ENCODE measurements at places on chromosomes 1 and 21.

GRCh38 chr1:157652859-157653493, 47.6 kb downstream of the FCRL3 start:
- DNase-seq, result no peak

- no peak for DNase-seq
Measured at GRCh38 chr1:89464008-89464407, 60.6 kb upstream of the LRRC8B start.

DNA sequence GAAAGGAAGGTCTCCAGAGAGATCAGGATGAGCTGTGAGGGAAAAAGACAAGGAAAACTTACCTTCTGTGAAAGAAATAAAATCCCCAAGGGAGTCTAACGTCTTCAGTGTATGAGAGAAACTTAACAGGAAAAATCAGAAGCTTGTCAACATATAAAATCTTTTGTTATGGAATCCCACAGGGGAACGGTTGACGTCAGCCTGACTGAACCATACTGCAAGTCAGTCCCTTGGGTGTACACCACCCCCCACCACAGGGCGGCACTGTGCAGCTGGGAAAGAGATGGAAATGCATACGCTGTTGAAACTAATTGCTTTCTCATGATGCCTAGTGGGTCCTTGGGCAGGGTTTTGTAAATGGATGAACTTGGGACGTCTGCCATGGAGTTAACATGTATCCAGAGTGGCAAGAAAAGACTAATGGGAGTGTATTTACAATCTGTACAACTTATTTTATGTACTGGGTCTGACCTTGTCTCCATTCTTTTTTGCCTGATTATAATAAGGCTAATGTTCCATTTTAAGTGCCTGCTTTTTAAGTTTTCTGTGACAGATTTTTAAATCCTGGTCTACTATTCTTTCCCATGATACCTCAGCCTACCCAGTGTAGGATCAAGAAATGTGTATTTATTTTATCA, 22.7 kb downstream of the UTP25 start:
- DNase-seq, result peak; percentile 14

DNA sequence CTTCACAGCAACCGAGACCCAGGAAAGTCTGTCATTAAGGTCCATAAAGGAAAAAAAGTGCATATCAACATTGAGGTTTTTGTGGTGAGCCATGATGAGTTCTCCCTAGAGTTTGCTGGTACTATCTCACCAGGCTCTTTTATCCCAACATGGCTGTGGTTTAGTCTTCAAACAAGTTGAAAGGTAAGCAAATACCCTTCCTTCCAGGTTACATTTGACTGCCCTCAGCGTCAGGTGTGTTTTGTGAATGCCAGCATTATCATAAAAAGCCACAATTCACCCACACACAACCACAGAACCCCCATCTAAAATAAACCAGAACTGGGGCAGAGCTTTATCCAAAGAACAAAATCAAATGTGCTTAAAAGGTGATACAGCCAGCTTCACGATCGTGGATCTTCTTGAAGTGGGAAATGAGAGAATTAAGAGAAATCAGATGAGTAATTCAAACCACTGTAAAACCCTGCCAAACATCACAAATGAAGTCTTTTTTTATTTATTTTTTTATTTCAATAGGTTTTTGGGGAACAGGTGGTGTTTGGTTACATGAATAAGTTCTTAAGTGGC, 64.7 kb downstream of the SETD4 start:
- DNase-seq, result no peak

DNA sequence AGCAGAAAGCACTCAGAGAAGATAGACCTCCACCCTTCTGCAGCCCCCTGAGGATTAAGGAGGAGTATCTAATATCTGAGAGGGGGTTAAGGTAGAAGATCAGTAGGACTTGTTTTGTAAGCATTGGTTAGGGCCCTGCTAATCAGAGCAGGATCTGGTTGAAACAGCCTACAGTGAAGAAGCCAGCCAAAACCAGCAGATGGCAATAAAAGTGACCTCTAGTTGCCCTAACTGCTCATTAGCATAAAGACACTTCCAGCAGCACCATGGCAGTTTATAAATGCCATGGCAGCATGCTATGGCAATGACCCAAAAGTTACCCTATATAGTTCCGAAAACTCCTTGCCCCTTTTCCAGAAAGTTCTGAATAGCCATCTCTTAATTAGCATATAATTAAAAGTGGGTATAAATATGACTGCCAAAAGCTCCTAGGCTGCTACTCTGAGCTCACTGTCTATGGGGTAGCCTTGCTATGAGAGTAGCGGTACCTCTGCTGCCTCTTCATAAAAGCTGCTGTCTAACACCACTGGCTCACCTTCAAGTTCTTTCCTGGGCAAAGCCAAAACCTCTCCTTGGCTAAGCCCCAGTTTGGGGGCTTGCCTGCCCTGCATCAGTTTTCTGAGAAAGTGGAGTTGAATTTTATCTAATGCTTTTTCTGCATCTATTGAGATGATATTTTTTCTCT, 254.2 kb downstream of the PAPPA2 start:
- DNase-seq, result peak; percentile 17

DNA sequence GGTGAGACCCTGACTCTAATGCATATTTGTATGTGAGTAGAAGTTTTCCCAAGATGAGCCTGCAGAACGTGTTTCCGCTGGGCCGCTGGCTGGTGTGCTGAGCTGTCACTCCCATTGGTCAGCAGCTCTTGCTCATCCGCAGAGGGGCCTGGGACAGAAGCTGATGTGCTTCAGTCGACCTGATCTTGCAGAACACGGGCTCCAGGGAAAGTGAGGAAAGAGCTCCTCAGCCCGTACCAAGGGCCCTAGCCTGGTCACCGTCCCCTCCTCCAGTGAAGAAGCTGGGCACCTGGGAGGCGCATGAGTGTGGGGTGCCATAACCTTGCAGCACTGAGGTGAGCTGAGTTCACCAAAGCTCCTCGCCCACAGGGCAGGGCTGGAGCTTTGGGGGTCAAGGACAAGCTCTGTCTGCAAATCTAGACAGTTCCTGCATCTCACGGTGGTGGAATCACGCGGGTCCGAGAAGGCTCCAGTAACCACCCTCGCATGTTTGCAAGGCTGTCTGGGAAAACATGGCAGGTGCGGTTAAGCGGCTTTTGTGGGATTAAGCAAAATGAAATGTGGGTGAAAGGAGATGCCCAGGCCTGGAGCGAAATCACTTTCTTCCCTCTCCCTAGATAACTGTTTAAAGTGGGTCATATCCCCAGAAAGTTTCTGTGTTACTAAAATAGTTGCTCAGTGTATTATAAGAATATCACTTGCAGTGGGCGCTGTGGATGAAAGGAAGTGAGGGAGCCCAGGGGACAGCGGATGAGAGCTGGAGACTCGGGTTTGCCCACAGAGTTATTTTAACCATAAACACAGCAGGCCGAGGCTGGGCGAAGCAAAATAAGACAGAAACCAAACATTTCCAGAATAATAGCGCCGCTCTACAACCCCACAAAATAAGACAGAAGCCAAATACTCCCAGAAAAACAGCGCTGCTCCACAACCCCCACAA, 33.1 kb upstream of the LRRC3 start:
- DNase-seq, result no peak

- DNase-seq, result no peak
Measured at GRCh38 chr21:39373634-39374033, 24.7 kb upstream of the HMGN1 start.

GRCh38 chr1:16212251-16212961, at the start of gene ARHGEF19:
ARHGEF19 (minus strand) TSS chr1:16212652; CDS start chr1:16209054, 3,598 bp downstream.
- no peak for DNase-seq

- no peak for DNase-seq
Measured at GRCh38 chr1:51623450-51623849, 6.6 kb downstream of the OSBPL9 start.

DNA sequence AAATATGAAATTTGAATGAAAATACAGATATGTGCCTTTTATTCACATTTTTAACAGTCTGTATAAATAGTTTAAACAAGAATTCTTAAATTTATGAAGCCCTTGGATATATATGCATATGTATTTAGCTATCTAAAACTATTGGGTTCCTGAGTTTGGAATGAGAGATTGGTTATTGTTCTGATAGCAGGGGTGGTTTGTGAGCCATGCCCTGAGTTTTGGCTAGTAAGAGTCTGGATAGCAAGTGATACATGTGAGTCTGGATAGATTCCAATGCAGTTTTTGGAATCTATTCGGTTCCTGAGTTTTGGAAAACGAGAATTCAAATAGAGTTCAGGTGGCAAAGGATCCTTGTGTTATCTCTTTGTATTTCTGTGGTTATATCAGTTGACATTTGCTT, 2.8 kb downstream of the MAN1A2 start:
- DNase-seq, result no peak

- DNase-seq, result no peak
Measured at GRCh38 chr1:240086726-240087125, 5.0 kb upstream of the FMN2 start.

DNA sequence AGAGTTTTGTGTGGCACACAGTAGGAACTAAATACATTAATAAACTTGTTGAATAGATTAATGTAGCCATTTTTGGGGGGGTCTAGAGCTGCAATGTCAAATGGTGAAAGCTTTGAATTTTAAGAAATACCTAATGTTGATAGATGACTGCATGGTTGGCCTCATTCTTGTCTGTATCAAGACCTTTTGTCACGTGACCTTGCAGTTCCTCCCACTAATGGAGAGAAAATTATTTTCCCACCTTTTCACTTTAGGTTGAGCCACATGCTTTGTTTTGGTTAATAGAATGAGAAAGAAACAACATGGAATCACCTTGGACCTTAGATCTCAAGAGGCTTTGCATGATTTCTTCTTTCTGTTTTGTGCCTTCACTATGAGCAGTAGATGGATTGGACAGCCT, 223.6 kb upstream of the DEPDC1 start:
- no peak for DNase-seq

- DNase-seq, result no peak
Measured at GRCh38 chr1:152970495-152970894, at the start of gene SPRR4. SPRR4 (plus strand) TSS chr1:152970648; CDS start chr1:152971891, 1,243 bp downstream.

DNA sequence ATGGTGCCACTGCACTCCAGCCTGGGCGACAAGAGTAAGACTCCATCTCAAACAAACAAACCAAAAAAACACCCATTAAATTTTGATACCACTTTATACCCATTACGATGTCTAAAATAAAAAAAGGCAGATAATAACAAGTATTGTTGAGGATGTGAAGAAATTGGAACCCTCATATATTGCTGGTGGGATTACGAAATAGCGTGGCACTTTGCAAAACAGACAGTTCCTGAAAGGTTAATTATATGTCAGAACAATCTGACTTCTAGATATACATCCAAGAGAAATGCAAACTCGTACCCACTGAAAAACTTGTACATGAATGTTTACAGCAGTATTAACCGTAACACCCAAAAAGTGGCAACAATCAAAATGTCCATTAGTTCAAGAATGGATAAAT, 70.3 kb downstream of the USP24 start:
- DNase-seq, result no peak

DNA sequence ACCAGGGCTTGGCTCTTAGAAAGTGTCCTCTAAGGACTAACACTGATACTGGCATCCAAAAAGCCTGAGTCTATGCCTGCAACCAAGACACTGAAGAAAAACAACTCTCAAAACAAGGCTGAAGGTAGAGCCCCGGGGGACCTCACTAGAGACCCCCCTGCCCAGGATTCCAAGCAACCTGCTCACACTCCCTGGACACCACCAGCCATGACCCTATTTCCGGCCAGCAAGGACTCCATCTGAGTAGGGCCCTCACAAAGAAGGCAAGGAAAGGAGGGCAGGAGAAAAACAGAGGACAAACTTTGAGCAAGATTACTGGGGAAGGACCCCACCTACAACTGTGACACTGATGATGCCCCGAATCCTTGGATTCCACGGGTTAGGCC, 343.1 kb downstream of the NPHP4 start:
- DNase-seq, result no peak

DNA sequence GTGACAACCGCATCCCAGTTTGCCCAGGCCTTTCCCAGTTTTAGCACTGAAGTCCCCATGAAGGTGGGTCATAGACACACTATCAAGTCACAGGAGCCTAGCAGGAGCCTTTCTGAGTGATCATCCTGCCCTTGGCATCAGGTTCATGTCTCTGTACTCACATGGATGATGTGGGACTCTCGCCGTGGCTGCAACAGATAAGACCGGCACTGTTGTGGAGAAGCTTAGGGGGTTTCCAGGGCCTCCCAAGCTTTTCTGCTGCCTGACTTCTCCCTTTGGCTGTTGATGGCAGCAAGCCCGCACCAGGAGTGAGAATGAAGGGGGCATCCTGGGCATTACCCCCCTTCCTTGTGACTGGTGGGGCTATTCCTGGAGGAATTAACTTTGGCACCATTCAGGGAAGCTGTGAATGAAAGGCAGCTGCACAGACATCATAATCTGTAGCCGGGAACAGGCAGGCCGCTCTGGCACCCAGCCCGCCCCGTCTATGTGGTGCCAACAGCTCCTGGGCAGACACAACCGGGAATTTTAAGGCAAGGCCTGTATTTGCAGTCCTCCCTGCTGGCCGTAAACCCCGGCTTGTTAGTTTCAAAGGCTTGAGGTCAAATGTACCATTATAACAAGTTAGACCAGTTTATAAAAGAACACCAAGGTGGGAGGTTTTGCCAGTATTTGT, 148.6 kb downstream of the HUNK start:
- DNase-seq, result peak; percentile 64

GRCh38 chr1:189226779-189227178, 1250.9 kb downstream of the BRINP3 start:
- no peak for DNase-seq

- DNase-seq, result no peak
Measured at GRCh38 chr1:173329726-173330125, 122.6 kb upstream of the TNFSF4 start.

- DNase-seq, result no peak
Measured at GRCh38 chr1:26373789-26374188, 1.2 kb upstream of the ZNF683 start.

DNA sequence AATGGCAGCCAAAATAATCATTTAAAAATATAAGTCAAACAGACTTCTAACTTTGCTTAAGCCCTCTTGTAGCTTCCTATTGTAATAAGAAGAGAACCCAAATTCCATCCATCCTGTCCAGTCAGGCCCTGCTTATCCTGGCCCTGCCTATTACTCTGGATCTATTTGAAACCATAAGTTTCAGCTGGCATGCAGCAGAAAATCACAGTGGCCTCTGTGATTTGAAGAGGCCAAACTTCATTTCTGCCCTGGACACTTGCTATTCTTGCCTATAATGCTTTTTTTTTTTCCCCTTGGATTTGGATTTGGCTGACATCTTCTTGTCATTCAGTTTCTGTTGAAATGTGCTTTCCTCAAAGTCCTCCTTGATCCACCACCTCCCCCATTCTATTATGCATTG, 642.8 kb downstream of the USP25 start:
- DNase-seq, result no peak

Data from hypothalamus (tissue), 51 donors.